ENCODE measurements at places on chromosomes 3 and 15. TPM values are rescaled to one million over a fixed set of nuclear protein-coding genes. Genes with fewer than 3 reads are reported as not detected.

DNA sequence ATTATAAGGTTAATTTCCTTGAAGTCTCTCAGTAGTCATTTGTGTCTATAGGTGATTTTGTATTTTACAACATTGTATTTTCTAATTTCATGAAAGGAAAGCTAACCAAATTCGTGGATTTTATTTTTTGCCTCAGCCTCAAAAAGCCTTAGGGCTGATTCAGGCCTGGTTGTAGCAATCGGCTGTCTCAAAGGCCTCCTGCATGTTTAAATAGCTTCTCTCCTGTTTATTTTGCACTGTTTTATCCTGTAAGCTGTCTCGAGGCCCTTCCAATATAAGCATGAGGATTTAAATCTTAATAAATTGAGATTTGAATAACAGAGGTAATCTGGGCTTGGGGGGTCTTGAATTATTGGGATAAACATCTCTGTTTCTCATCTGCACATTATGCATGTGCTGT, 51.7 kb upstream of the ICE2 start:
- no peak for DNase-seq

DNA sequence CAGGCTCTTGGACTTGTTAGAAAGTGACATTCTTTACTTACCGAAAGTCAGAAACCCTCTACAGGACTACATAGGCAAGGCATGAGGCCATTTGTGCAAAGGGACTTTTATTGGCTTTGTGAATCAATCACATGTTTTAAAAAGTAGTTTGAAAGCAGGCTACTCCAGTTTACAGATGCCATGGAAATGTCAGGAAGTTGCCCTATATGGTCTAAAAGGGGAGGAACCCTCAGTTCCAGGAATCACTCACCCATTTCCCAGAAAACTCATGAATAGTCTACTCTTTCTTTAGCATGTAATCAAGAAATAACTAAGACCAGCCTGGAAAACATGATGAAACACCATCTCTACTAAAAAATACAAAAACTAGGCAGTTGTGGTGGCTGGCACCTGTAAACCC, 51.0 kb upstream of the MKRN3 start:
- no peak for DNase-seq

DNA sequence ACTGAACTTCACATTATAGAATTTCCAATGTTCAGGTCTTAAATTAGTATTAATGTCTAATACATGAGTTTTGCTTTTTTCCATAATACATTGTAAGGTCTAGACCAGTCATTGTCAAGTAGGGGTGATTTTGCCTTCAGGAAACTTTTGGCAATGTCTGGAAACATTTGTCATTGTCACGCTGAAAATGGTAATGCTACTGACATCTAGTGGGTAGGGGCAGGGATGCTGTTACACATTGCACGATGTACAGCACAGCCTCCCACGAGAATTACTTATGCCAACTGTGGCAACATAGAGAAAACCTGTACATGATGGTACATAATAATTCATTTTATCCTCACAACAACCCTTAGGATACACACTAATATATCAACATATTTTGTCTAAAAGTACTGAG, 384.1 kb downstream of the CADM2 start:
- no peak for DNase-seq

DNA sequence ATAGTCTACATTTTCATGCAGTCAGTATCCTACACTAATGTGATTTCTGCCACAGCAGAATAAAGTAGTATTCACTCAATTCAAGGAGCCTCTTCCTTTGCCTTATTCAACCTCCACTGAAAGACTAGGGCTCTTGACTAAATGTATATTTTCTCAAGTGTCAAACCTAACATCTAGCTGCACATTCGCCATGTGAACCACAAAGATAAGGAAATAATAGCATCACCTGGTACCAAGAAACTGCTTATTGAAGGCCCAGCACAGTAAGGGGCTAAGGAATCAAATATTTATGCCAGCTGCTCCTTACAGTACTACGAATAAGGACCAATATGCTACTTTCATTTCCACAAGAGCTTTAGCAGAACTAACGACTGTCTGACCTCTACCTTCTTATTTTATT, 1.3 kb downstream of the SRP14 start:
- DNase-seq: no peak

DNA sequence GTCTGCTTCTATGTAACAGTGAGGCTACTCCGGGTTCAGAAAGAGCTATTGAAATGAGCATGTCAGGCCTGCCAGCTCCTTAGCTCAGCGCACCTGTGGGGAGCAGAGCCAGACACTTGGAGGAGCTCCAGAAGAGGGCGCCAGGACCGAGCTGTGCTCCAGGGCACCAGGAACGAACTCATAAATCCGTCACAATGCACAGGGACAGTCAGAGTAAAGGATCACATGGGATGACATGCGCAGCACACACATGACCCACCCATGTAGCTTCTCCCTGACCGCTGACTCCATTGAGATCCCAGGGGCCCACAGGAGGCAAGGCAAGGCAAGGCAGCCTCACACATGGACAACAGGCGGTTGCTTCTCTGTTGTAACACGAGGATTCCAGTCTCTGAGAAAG, 26.0 kb upstream of the GNB5 start:
- DNase-seq: peak; percentile 72

DNA sequence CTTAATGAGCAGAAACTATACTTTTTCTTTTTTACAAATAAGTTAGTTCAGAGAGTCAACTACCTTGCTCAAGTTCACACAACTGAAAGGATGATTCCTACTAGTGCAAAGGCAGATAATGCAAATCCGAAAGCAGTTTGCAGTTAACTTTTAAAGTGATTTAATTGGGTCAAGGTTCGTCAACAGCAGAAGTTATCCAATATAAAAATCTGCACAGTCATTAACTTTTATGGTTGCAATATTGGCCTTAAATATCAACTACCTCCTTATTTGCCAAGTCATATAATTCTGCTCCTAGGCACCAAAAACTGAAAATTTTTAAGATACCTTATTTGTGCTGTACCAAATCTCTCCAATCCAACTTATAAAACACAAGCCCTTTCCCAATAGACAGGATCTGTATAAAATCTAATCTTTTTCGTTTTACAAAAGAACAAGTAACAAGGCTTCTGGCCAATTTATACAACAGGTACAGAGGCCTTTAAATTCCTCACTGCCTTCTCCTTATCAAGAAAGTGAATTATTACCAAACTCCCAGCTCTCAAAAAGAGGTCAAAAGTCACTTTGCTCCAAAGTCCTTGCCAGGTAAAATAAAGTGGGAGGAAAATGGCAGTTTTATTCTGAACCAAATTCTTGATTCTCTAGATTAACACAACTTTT, 416.6 kb upstream of the NECTIN3 start:
- no peak for DNase-seq

GRCh38 chr3:118760585-118761290, 273.9 kb downstream of the IGSF11 start:
- no peak for DNase-seq

GRCh38 chr15:86677278-86677677, 597.6 kb downstream of the AGBL1 start:
- DNase-seq: no peak

- no peak for DNase-seq
These were observed 290.5 kb downstream of the PLCL2 start for GRCh38 chr3:17175187-17175807.

The GOLGA6L22 gene
- total RNA-seq: not detected

The CPLX3 gene
- total RNA-seq: 1.00 TPM

The CKMT1B gene
- 10.3 TPM for total RNA-seq

The LRRC3B gene
- total RNA-seq: 130 TPM

All from cerebellum (tissue), 4 donors.